Activated naive CD8-positive, alpha-beta T cell treated with anti-CD3 and anti-CD28 coated beads, Interleukin-2, amount 50 U/mL, for 24 hours (primary cell): ENCODE measurements at places on chromosomes 11 and 22.

DNA sequence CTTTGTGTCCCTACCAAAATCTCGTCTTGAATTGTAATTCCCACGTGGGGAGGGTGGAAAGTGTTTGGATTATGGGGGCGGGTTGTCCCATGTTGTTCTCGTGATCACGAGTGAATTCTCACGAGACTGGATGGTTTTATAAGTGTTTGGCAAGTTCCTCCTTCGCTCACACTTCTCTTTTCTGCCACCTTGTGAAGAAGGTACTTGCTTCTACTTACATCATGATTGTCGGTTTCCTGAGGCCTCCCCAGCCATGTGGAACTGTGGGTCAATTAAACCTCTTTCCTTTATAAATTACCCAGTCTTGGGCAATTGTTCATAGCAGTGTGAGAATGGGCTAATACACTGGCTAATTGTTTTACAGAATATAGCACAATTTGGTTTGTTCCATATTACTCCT is 326.3 kb downstream of the GRM5 start:
- no peaks in the 10 kb centered on the region for H3K4me1 ChIP-seq
- DNase-seq, result no peak
- H3K27me3 ChIP-seq, result no peaks in the 10 kb centered on the region

DNA sequence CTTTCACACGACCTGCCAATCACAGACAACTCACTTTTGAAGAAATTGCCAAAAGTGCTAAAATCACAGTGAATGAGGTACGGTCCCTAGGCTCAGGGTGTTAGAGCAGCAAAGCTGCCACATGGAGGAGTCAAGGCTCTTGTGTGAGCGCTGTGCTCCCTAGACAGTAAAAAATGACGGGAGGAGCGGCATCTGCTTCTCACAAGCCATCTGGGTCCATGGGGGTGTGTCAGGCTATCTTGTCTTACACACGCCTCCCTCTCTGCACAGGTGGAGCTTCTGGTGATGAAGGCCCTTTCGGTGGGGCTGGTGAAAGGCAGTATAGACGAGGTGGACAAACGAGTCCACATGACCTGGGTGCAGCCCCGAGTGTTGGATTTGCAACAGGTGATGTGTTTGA is 14.8 kb downstream of the PSMD13 start:
- H3K4me3 ChIP-seq, result no peak overlapping the region
- peaks cover 23% of the 10 kb centered on the region for H3K4me1 ChIP-seq
- H3K27ac ChIP-seq, result no peak overlapping the region
- DNase-seq, result no peak

GRCh38 chr11:123221096-123221561 is 26.1 kb upstream of the CLMP start:
- H3K27ac ChIP-seq, result no peak overlapping the region
- H3K27me3 ChIP-seq, result peaks cover 14% of the 10 kb centered on the region
- DNase-seq, result no peak
- H3K4me3 ChIP-seq, result no peak overlapping the region
- no peaks in the 10 kb centered on the region for H3K4me1 ChIP-seq

GRCh38 chr11:18699269-18699596 is 654 bp downstream of the TMEM86A start:
- H3K4me1 ChIP-seq, result peaks cover 18% of the 10 kb centered on the region
- H3K4me3 ChIP-seq, result peak overlapping the region; percentile 75
- no peaks in the 10 kb centered on the region for H3K36me3 ChIP-seq

DNA sequence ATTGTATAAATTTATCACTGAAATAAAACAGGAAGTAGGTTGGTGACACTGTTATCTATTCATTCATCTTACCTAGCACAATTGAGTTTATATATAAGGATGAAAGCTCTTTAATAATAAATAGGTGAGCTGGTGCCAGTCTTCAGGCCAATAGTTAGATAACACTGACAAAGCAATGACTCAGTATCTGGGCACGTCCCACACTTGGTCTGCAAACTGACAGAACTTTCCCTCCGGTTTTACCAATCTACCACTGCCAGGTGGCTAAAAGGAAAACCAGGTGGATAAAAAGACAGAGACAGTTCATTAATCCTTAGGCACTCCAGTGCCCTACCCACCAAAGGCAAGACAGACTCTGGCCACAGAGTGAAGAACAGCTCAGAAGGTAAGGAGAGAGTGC is 17.6 kb downstream of the DDB1 start:
- H3K4me1 ChIP-seq, result peaks cover 1% of the 10 kb centered on the region
- H3K27ac ChIP-seq, result no peak overlapping the region
- no peaks in the 10 kb centered on the region for H3K27me3 ChIP-seq
- peaks cover 49% of the 10 kb centered on the region for H3K36me3 ChIP-seq
- no peak overlapping the region for H3K4me3 ChIP-seq

DNA sequence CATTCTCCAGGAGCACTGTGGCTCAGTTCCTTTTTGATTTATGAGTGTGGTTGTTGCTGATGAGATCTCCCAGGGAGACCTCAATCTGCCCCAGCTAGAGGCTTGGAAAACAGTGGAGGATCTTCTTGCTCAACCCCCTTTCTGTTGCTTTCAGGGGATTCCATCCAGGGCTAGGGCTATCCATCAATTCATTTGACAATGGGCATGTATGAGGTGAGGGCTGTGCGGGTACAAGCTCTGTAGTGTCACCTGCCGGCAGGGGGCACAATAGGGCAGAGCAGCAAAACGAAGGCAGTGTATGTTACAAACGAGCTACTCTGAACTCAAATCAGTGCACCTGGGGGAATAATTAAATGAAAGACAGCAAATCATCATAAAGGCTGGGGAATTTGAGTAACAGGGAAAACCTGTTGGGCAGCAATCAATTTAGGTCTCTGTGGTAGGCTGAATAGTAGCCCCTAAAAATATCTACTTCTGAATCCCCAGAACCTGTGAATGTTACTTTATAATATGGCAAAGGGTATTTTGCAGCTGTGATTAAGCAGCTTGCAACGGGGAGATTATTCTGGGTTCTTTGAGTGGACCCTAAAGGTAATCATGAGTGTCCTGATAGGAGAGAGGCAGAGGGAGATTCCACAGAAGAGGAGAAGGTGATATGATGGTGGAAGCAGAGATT is 170.3 kb upstream of the ZBED5 start:
- H3K4me3 ChIP-seq, result no peak overlapping the region
- H3K4me1 ChIP-seq, result no peaks in the 10 kb centered on the region
- H3K36me3 ChIP-seq, result no peaks in the 10 kb centered on the region
- no peak overlapping the region for H3K27ac ChIP-seq
- peak; percentile 75 for DNase-seq

DNA sequence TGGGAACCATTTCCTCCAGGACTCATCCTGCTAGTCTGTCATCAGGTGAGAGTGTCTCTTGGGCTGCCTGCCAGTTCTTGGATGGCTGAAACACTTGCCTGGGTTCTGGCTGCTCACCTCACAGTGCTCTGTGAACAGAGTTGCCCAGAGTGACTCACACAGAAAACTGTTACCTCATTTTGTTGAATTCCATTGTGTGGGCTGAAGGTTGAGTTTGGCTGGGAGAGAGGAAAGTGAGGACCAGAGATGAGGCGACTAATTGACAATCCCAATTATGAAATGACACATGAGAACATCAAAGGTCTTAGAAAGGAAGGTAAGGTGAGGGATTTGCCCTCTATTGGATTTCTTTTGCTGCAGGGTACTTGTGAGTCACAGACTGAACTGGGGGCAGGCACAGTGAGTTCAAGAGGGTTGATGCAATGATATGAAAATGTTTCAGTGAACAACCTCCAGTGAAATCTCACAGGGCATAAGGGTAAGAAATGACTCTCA is 20.2 kb upstream of the CALCB start:
- H3K27ac ChIP-seq, result no peak overlapping the region
- DNase-seq, result peak; percentile 20
- H3K4me3 ChIP-seq, result no peak overlapping the region
- H3K36me3 ChIP-seq, result no peaks in the 10 kb centered on the region

DNA sequence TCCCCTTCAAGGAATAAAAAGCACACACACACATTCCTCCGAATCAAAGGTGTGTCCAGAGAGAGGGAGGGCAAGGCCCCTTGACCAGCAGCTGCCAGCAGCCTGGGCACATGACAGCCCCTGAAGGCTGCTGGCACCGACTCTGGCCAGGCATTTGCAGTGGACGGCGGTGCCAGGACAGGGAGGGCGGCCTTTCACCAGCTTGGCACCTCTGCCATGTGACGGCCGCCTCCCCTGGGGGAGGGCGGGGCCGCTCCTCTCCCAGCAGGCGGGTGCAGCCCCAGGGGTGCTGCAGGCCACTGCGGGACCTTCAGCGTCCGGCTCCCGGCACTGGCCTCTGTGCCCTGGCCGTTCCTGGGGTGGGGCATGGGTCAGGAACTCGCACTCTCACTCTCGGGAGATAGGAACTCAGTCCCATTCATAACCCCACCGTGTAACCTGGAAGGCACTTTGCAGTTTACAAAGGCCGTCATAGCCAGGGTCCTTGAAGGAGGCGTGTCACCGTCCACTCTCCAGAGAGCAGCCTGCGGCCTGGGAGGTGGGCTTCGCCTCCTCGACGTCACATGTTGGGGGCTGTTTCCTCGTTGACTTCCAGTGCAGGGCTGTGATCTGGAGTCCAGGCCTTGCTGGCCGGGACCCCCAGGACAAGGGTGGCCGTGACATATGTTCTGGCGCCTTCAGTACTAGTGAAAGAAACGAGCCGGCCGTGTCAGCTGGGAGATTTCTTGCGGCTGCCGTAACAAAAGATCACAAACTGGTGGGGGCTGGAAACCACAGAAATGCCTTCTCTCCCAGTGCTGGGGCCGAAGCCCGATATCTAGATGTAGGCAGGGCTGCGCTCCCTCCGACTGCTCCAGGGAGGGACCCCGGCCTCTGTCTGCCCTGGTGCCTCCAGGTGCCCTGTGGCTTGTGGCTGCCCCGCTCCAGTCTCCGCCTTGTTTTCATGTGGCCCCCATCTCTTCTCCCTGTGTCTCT is 39.9 kb upstream of the SMIM38 start:
- H3K27ac ChIP-seq, result no peak overlapping the region
- peaks cover 1% of the 10 kb centered on the region for H3K4me1 ChIP-seq
- no peaks in the 10 kb centered on the region for H3K36me3 ChIP-seq
- H3K27me3 ChIP-seq, result no peaks in the 10 kb centered on the region
- H3K4me3 ChIP-seq, result no peak overlapping the region

- no peak for DNase-seq
- no peak overlapping the region for H3K4me3 ChIP-seq
- no peaks in the 10 kb centered on the region for H3K36me3 ChIP-seq
- peaks cover 11% of the 10 kb centered on the region for H3K27me3 ChIP-seq
- no peak overlapping the region for H3K27ac ChIP-seq
Observed at GRCh38 chr11:112719736-112720525, 241.3 kb upstream of the NCAM1 start.

GRCh38 chr11:47724041-47724729 is 9.0 kb upstream of the AGBL2 start:
- H3K27me3 ChIP-seq, result no peaks in the 10 kb centered on the region
- H3K27ac ChIP-seq, result peak overlapping the region; percentile 39
- no peaks in the 10 kb centered on the region for H3K4me1 ChIP-seq

- no peak for DNase-seq
- H3K27me3 ChIP-seq, result no peaks in the 10 kb centered on the region
Observed at GRCh38 chr11:112752563-112752962, 208.7 kb upstream of the NCAM1 start.

DNA sequence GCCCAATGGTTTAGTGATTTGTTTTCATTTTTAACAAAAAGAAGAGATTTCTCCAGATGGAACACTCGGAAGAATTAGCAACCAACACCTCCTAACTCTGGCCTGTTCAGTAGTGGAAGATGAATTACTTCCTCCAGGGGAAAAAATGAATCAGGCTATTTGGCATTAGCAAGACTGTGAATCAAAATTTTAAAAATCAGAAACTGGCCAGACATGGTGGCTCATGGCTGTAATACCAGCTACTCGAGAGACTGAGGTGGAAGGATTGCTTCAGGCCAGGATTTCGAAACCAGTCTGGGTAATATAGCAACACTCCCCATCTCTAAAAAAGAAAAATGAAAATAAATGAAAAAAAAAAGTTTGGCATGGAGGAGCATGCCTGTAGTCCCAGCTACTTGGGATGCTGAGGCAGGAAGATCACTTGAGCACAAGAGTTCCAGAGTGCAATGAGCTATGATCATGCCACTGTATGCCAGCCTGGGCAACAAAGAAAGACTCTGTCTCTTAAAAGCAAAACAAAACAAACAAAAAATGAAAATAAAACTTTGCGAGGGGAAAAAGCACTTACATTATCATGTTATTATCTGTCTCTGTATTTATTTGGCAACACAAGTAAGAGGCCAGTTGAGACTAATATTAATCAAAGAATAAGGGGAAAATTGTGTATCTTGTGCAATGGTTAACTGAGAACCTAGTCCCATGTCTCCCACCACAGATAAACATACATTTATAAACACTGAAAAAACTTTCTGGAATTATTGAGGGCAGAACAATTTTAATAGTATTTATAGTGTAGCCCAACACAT is 796.3 kb upstream of the ANO3 start:
- H3K27me3 ChIP-seq, result no peaks in the 10 kb centered on the region
- no peak overlapping the region for H3K4me3 ChIP-seq
- no peak overlapping the region for H3K27ac ChIP-seq
- no peaks in the 10 kb centered on the region for H3K4me1 ChIP-seq

GRCh38 chr22:40107851-40108378 is 69.8 kb upstream of the TNRC6B start:
- H3K4me3 ChIP-seq, result peak overlapping the region; percentile 79
- DNase-seq, result peak; percentile 43
- peaks cover 70% of the 10 kb centered on the region for H3K4me1 ChIP-seq
- H3K27me3 ChIP-seq, result no peaks in the 10 kb centered on the region

DNA sequence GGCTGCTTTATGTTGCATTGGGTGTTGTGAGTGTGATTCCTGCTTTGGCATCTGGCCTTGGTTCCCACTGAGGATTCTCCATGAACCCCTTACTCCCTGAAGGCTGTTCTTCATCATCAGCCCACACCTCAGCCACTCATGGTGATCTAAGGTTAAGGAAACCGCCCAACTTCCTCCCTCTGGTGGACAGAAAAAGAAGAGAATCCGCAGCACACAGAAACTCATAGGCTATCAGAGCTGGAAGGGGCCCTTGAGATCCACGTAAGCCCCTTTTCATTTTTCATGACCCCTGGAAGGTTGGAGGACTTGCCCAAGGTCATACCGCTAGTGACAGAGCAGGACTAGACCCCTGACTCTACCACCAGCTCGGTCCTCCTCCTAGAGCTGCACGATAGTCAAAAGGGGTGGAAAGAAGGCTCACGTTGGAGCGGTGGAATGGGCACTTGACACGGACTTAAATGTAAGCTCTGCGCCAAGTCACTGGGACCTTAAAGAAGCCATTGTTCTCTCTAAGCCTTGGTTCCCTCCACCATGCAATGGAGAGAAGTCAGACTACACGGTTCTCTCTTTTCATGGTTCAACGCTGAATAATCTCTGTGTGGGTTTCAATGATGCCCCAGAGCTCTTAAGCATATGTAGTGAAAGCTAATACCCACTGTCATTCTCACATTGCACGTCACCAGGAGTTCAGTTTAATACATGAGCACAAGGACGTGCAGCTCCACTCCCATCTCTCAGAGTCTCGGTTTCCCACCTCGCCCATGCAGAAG is 83.6 kb upstream of the CRTAM start:
- H3K4me1 ChIP-seq, result peaks cover 64% of the 10 kb centered on the region
- peaks cover 10% of the 10 kb centered on the region for H3K36me3 ChIP-seq
- H3K4me3 ChIP-seq, result no peak overlapping the region
- peak overlapping the region; percentile 64 for H3K27ac ChIP-seq

- H3K4me1 ChIP-seq, result peaks cover 4% of the 10 kb centered on the region
- no peak overlapping the region for H3K4me3 ChIP-seq
- no peak for DNase-seq
- peaks cover 15% of the 10 kb centered on the region for H3K27me3 ChIP-seq
Observed at GRCh38 chr22:39294571-39295468, 24.6 kb downstream of the RPL3 start.

GRCh38 chr11:111427471-111427912 is 48.4 kb upstream of the POU2AF1 start:
- H3K36me3 ChIP-seq, result no peaks in the 10 kb centered on the region
- DNase-seq, result no peak
- H3K4me1 ChIP-seq, result peaks cover 5% of the 10 kb centered on the region
- H3K4me3 ChIP-seq, result no peak overlapping the region
